Activated naive CD8-positive, alpha-beta T cell treated with anti-CD3 and anti-CD28 coated beads for 36 hours (primary cell): ENCODE measurements at places on chromosomes 2 and 18. TPM values are rescaled to one million over a fixed set of nuclear protein-coding genes. Genes with fewer than 3 reads are reported as not detected.

DNA sequence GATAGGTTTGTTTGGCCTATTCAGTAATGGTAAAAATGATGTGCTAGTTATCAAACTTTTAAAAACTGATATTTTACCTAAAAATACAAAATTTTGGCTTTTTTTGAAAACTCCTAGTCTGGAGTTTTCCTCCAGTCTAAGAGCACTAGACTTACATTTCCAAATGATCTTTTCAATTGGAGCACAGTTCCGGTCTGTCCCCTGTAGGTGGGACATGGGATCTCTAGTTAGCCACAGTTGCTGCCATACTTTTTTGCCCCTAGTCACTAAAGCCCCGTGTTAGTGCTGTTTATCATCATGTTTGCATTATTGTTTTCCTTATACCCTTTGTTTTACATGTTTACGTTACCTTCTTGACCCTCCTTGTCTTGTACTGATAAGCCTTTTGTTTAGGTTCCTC, 52.4 kb downstream of the RELCH start:
- no peak for DNase-seq

- no peak for DNase-seq
Measured at GRCh38 chr2:55733335-55733734, 39.7 kb upstream of the PNPT1 start.

GRCh38 chr18:26562568-26562967, 14.2 kb upstream of the KCTD1 start:
- no peak for DNase-seq

GRCh38 chr2:234579231-234579962, 82.5 kb upstream of the ARL4C start:
- DNase-seq = no peak

DNA sequence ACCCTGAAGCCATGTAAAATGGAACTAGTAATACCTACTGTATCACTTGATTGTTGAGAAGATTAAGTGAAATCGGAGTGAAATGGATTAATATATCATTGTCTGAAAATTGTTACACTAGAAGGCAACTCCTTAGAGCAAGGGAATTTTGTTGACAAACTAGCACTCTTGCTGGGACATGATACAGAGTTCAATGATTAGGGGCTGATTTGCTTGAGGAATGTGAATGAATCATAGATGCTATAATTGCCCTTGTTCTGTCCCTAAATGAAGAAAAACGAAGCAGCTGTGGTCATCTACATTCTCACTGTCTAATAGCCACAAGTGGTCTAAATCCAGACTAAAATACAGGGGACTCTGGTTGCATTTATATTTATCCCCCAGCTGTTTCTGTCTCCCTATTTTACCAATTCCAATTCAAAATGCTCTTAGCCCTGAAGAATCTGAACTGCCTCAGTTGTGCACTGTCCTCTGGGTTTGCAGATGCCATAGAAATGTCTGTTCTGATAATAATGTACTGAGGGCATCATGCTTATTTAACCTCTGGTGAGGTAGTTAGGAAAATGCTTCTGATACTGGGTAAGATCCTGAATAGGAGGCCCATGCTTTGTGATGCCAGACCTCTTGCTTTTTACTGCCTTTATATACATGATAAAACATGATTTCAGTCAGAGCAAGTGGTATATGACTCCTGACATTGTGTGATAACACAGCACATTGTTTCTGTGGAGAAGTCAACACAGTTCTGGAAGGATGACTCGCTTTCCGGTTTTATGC, 382.1 kb downstream of the NRXN1 start:
- DNase-seq = no peak

GRCh38 chr2:33022989-33023727, 76.4 kb downstream of the LTBP1 start:
- no peak for DNase-seq

Gene STON1
- 0.80 TPM for total RNA-seq

Gene CD8A
- total RNA-seq = 356 TPM

Gene FSHR
- total RNA-seq = not detected

Gene POTEC
- total RNA-seq = not detected

Gene CNGA3
- total RNA-seq = not detected

Gene HOXD9
- total RNA-seq = not detected

Gene TEX44
- not detected for total RNA-seq

Gene DCDC2C
- total RNA-seq = not detected

Gene TRIM54
- 0.33 TPM for total RNA-seq
